ENCODE measurements at places on chromosomes 13 and 19. TPM values are rescaled to one million over a fixed set of nuclear protein-coding genes. Genes with fewer than 3 reads are reported as not detected.

GRCh38 chr19:1657746-1658145 is 5.3 kb upstream of the TCF3 start:
- no peak for DNase-seq

The GAPDHS gene
- polyA plus RNA-seq = 0.16 TPM

The SPART gene
- 35.8 TPM for polyA plus RNA-seq

GRCh38 chr19:2949939-2950285 is 5.1 kb upstream of the ZNF77 start:
- DNase-seq = no peak

GRCh38 chr19:55304980-55305379 is 20.2 kb downstream of the TMEM150B start:
- no peak for DNase-seq

The RNF17 gene
- 0.34 TPM for polyA plus RNA-seq

Measured in thymus (tissue), 14 donors.